ENCODE measurements at places on chromosomes 2 and 18.

GRCh38 chr2:8976442-8977259 is 26.8 kb downstream of the MBOAT2 start:
- no peak for DNase-seq

- peak; percentile 94 for DNase-seq
These were observed 14.3 kb downstream of the MALL start for GRCh38 chr2:110101280-110101844.

- no peak for DNase-seq
These were observed 138.4 kb downstream of the TCF4 start for GRCh38 chr18:55449412-55450140.

- DNase-seq, result no peak
These were observed 94.8 kb upstream of the B3GNT7 start for GRCh38 chr2:231300722-231301076.

DNA sequence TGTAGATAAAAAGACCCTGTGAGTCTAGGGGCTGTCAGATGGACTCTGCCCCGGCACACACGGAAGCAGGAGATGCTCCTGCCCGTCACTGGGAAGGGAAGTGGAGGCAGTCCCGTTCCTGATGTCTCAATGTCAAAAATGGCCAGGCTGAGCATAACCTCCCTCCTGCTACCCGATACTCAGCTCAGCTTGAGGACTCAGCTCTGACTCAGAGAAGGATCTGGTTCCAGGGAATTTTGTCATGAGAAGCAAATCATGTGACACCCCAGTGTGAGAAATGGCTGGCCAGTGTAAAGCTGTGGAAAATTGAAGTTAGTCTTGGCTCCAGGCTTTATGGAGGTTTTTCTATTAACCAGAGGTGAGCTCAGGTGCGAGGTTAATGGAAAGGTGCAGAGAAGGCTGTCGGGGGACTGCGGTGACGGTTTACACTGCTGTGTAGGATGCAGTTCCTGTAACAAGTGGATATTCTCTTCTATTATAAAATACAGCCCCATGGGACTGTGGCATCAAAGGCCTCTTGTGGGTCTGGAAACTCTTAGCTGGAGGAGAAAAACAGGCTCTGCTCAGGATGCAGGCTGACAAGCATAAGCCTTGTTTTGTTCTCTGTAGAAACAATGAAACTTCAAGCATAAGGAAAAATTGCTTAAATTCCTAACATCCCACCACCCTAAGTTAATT is 24.7 kb upstream of the AGAP1 start:
- DNase-seq, result peak; percentile 73

DNA sequence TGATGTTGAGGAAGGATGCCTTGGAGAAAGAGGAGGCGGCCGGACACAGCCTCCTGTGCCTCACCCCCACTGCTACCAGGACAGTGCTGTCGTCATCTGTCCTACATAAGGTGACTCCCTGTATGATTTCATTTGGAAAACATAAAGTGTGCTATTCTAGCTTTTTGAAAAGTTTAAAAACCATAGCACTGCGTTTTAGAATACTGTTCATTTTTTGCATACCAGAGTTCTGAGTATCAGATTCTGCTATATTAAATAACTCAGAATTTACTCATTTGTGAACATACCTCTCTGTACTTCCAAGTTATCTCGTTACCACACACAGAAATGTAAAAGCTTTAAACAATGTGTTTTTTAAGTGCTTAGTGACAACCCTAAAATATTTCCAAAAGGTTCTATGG is 302.9 kb downstream of the LRRTM1 start:
- no peak for DNase-seq

DNA sequence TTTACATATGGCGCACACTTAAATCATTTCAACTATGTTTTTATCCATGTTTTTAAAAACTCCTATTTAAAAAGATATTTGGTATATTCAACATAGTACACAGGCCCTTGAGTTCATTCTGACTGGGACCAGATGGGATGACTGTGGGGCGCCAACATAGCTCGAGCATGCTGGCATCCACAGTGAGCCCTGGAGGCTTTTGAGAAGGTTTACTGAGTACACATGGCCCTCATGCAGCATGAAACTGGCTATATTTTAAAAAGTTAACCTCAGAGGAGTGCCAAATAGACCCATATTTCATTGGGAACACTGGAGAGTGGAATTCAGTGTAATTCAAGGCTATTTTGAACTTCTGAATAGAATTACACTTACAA is 83.6 kb downstream of the CCDC85A start:
- DNase-seq, result no peak

- DNase-seq, result peak; percentile 86
These were observed 156.7 kb downstream of the WDSUB1 start for GRCh38 chr2:159129824-159130223.

GRCh38 chr18:59612381-59612780 is 84.8 kb downstream of the CCBE1 start:
- DNase-seq, result no peak

DNA sequence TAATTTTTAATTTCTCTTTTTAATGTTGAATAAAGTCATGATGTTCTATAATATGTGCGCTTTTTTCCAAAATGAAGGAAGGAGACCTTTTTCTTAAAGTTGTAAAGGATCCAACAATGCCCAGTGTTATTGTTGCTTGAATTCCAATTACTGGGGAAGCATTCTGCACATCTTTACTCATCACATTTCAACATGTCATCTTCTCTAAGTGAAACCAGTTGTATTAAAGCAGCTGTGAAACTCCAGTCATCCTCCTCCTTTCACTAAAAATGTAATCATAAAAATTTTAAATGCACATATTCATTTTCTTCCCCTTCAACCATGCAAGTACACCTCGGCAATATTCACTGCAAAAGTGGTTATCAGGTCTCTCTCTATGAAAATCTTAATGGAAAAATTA is 722.7 kb downstream of the TSN start:
- DNase-seq, result no peak

DNA sequence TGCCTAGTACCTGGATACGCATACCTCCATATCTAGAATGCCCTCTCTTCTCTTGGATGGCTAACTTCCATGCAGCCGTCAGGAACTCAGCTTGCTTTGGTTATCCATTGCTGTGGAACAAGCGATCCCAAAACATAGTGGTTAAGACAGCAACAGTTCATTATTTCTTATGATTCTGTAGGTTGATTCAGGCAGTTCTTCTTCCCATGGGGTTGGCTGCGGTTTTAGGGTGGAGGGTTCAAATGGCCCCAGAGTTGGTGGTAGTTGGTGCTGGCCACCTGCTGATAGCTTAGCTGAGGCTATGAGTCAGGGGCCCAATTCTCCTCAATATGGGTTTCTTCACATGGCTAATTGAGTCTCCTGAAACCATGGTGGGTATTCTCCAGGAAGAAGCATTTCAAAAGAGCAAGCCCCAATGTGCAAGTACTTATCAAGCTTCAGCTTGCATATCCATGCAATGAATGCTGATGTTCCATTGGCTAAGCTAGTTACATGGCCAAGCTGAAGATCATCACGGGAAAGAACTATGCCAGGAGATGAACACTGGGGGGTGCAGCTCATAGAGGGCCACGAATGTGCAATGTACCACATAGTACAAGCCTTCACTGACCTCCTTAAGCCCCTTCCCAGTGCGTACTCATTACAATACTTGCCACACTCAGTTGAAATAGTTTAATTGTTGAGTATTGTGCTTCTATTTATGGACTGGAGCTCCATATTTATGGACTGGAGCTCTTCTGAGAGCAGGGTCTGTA is 10.0 kb upstream of the RHOB start:
- no peak for DNase-seq

DNA sequence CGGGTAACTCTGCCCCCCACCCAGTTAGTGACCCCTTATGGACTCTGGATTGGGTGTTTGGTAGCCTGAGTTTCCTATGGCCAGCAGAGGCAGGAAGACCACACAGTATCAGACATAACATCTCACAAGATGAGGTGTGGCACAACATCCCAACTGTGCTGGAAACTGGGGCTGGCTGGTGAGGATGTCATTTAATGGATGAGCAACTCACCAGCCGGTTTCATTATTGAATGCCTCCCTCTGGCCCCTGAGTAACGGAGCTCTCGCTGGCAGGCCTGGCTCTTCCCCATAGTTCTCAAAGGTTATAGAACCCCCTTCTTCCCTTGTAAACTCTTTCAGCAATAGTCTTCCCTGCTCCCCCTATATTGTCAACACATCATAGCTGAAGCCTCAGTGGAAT is 195.0 kb downstream of the BCL11A start:
- DNase-seq, result no peak

DNA sequence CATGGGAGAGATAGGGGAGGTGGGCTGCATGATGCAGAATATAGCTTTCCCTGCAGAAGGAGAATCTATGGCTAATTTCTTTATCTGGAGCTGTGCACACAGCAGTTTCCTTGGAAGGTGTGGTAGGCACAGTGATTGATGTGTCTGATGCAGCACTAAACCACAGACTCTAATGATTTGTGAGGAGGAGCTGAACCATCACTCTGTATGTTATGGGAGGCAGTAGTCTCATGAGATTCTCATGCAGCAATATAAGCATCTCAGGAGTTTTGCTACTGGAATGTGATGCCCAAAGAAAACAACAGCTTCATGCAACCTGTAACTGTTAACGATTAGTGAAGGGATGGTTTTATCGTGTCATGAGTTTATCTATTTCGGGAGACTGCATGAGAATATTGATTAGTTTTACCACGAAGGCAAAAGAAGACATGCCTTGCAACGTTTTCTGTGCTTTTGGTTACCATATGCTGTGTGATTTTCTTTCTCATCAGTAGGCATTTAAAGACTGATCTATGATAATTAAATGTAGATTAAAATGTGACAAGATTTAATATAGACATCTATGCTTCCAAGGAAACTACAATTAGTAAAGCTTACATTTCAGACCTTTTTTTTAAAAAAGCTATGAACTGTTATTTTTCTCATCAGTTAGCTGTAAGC is 286.8 kb downstream of the ARL6IP6 start:
- DNase-seq, result no peak

GRCh38 chr18:34458410-34458977 is 233.8 kb upstream of the NOL4 start:
- no peak for DNase-seq

DNA sequence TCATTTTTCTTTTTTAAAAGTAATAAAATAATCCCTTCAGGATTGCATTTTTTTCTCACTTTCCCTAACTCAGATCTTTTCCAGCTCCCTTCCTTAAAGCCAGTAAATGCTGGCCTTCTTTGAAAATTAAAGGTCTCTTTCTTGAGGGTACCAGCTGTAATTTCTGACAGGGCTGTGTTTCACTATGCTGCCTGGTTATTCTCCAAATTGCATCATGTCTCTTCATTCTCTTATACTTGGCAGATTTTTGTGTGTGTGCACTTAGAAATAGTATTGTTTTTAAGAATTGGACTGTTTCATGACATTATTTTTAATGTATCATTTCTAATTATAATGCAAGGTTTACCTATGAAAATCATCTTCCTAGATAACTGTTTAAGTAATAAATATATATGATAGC is 72.0 kb upstream of the EPB41L5 start:
- DNase-seq, result no peak

- DNase-seq, result no peak
These were observed 5.0 kb upstream of the ATP9B start for GRCh38 chr18:79064228-79064627.

DNA sequence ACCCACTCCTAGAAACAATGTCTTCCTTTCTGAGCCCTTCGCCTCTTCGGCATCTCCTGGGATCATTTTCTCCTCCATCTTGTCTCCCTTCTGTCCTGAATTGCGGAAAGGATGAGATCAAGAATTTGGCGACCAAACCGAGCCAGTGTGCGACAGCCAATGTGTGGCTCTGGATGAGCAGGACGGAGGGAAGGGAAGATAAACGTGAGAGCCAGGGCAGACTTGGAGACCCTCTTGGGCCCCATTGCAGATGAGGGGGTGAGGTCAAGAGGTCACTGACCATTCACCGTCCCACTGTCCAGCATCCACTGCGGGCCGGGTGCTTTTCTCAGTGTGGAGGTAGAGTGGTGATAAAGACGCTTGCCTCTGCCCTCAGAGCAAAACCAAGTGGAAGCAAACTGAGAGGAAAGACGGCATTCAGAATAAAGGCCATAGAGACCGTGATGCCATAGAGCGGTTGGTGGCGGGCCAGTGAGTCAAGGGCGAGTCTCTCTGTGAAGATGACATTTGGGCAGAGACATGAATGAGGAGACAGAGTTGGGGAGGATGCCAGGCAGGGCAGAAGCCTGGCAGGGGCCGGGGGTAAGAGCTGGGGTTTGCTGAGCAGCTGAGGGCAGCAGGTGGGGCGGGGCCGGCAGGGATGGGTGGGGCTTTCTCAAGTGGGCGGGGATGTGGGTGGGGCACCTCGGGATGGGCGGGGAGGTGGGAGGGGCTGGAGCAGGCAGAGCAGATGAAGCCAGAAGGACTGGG is 55.6 kb downstream of the ACAA2 start:
- no peak for DNase-seq

GRCh38 chr18:60910534-60910933 is 422.7 kb upstream of the CDH20 start:
- no peak for DNase-seq

DNA sequence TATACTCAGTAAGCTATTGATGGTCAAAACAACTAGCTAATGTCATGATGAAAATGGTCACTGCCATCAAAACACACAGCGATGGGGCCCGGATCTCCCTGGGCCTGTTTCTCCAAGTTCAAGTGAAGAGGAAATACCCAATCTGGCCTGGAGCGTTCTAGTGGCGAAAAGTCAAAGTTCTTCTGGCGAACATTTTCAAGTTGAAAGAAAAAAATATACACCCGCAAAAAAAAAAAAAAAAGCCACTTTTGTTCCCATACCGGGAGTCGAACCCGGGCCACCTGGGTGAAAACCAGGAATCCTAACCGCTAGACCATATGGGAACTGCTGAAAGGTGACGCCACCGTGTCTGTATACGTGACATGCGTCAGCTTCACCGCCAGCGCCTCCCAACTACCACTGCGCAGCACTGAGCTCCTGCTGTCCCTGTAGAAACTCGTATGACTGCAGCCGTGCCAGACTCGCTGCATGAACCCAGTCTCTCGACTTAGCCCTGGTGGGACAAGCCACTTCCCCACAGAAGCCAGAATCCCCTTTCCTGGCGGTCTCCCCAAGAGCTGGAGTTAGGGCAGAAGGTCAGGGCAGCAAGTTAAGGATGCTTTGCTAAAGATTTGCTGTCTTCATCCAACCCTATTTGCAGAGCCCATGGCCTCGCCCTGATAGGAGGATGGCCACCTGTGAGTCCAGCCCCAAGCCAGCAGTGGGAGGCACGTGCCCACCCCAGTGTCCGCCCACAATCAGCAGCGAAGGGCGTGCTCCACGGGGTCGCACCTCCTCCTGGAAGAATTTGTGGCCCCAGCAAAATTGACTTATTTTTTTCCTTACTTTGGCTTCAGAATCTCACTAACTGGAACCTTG is 5.6 kb upstream of the IMP4 start:
- DNase-seq, result no peak

Measured in DMS79 treated with DMSO at 0.1 percent for 48 hours (cell line).